Hippocampal formation (tissue), 2 donors: ENCODE measurements at places on chromosomes 3 and 15.

GRCh38 chr3:88005066-88005465 is 53.7 kb downstream of the CGGBP1 start:
- DNase-seq: no peak

DNA sequence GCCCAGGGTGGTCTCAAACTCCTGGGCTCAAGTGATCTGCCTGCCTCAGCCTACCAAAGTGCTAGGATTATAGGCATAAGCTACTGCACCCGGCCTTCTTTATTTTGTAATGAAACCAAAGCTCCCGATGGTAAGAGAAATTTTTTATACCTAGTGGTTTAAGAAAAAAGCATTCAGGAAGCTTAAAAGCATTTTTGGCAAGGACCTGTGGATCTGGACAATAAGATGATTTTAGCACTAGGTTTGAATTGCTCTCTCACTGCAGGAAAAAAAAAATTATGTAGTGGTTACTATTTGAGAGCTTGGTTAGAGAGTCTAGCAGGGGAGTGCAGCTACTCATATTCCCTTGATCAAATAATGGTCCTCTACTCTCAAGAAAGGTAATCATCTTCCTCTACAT is 64.9 kb upstream of the PIK3R4 start:
- no peak for DNase-seq

GRCh38 chr15:40471808-40472150 is 995 bp downstream of the CHST14 start:
- DNase-seq: no peak

GRCh38 chr15:88029696-88030095 is 226.8 kb downstream of the NTRK3 start:
- DNase-seq: no peak

DNA sequence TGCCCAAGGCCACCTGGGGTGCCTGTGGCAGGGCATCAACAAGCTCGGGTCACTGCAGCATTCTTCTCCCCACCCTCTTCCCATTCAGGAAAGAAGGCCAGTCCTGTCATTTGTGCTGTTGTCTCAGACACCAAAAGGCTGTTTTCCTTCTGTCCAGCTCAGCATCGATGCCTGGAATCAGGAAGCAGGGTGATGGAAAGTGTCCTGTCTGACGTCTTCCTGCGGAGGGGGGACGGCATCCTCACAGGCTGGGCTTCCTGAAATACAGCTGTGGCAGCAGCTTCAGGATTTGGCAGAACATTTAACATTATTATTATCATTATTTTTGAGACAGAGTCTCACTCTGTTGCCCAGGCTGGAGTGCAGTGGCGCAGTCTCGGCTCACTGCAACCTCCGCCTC is 33.0 kb upstream of the ANKDD1A start:
- no peak for DNase-seq
